ENCODE measurements at places on chromosomes 3 and 15.

DNA sequence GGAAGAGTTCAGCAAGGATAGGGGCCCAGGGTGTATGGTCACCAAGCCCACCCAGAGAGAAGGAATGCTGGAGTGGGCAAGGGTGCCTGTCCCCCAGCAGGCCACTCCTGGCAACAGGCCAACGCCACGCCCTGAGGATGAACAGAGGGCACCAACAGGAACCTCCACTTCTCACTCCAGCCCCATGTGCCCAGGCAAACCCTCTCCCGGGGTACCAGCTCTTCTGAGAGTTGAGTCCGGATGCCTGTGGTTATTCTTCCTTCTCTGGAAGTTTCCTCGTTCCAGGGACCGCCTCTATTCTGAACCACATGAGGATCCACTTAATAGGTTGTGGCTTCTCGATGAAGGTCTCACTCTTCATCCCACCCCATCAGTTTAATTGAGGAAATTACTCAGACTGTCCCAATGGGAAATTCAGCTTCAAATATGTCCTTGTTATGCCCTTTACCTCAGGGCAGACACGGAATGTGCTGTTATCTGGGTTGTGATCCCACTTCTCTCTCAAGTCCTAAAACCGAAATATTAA, 114.3 kb downstream of the LIPC start:
- no peak for DNase-seq

GRCh38 chr3:4394048-4394447, 73.0 kb downstream of the SUMF1 start:
- DNase-seq, result no peak

DNA sequence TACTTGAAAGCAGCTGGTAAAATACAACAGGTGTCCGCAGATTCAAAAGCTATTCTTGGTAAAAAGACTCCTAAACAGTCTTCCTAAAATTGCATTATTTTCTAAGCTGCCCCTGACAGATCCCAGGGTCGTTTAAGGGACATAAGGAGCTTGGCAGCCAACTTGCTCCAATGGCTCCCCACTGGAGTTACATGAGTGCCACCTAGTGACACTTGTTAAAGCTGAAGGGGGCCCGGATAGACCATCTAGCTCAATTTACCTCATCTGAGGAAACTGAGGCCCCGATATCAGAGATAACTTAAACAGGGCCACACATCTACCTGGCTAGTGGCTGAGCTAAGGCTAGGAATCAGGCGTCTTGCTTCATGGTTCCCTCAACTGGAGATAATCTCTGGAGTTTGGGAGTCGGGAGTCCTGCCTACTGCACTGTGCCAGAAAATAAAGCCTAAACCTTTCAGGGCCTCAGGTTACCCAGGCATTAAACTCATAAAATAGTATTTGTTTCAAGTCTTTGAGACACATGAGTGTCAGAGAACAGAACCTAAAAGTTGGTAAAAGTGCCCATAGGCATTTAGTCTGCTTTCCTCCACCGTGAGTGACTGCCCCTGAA, 6.5 kb upstream of the TBC1D23 start:
- no peak for DNase-seq

DNA sequence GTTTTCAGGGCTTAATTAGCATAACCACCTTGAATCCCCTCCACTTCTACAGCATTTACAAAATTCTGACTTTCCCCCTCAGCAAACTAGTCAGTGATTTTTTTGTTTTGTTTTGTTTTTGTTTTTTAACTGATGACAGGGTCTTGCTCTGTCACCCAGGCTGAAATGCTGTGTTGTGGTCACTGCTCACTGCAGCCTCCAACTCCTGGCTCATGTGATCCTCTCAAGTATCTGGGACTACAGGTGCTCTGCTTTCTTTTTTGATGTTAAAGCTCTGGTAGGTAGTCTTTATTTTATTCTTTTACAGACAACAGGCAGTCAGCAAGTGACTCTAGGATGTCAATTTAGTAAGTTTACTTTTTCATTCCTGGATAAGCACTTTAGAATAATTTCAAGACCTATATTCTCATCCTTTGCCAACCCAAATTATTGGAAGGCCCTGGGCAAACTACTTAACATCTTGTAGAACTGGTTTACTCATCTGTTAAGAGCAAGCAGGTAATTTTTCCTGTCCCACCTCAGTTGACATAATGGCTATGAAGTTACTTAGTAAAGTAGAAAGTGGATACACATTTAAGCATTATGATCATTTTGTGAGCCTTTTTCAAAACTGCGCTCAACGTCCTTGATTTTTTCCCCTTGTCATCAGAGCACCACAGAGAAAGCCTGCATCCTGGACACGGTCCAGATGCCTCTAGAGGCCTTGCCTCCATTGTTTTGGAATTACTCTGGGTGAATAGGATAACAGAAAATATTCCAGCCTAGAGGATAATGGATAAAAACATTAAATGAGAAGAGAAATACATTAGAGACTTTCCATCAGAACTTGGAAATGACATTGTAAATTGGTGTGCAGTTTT, 69.9 kb upstream of the NDUFB4 start:
- DNase-seq, result no peak

GRCh38 chr3:9749296-9749644, 482 bp upstream of the OGG1 start:
- DNase-seq, result no peak

DNA sequence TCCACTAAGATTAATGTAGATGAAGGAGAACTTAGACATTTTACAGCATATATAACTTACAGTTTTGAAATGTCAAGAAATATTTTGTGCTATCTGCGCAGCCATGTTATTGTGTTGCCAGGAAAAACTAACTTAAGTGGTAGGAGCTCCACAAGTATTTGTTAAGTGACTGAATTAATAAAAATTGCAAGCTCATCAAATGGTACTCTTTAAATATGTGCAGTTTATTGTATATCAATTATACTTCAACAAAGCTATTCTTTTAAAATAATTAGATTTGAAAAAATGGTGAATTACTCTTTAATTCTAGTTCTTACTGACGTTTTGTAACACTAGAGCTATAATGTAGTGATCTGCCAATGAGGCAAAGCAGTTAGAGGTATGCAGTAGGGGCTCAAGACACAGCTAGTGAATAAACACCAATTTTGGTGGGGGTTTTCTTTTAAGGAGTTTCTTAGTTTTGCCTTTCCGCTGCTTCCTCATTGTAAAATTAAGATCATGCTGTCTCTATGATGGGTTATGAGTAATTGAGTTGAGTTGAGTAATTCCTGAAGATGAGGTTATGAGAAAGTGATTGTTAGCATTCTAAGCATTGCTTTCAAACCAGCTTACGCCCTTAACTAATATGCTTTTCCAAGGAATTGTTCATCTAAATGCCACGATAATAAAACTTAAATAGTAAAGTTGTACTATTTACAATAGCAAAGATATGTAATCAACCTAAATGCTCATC, 10.9 kb upstream of the LXN start:
- peak; percentile 78 for DNase-seq

DNA sequence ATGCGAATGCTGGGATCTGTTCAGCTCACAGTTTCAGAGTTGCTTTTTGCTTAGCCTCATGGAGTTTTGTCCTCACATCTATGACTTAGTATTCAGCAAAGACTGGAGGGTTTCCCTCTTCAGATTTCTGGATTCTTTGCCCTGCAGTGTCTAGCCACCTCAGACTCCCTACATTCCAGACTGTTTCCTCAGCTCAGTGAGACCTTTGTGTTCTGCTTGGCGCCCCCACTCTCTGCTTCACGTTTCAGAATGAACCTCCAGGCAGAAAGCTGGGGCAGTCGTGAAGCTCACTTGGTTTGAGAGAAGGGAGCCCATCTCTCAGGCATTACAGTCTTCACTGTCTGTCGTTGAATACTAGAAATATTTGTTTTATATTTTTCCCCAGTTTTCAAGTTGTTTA, 118.1 kb downstream of the CACNA1D start:
- DNase-seq, result no peak

Measured in AG09309 (cell line).